NCI-H748 treated with DMSO at 0.1 percent for 48 hours (cell line): ENCODE measurements at places on chromosomes 2 and 18.

GRCh38 chr2:88027697-88028389 lies 11.5 kb upstream of the RNU2-63P start:
- DNase-seq, result no peak

DNA sequence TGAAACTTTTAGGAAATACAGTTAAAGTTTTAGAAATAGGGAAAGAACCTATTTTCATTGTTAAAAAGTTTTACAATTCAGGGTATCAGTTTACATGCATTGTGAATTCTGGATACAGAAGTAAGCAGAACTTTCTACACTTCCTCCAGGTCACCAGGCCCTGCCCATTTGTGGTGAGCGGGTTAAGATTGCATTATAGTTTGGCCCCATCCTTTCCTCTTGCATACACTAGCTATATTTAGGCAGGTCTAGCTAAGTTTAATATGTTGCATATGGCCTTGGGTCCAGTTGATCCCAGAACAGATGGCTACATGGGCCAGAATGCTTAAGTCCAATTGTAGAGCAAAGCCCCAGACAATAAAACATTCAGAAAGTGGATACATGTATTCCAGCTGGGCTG lies 4.8 kb downstream of the VWA3B start:
- no peak for DNase-seq

DNA sequence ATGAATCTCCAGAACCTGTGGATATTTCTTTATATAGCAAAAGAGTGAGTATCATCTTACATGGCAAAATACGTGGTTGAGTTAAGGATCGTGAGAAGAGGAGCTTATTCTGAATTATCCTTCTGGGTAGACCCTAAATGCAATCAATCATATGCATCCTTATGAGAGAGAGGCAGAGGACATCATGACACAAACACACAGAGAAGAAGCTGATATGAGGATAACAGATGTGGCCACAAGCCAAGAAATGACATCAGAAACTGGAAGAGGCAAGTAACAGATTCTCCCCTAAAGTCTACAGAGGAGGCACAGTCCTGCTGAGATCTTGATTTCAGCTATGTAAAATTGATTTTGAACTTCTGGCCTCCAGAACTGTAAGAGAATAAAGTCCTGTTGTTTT lies 730.2 kb upstream of the ZNF804A start:
- DNase-seq, result no peak

DNA sequence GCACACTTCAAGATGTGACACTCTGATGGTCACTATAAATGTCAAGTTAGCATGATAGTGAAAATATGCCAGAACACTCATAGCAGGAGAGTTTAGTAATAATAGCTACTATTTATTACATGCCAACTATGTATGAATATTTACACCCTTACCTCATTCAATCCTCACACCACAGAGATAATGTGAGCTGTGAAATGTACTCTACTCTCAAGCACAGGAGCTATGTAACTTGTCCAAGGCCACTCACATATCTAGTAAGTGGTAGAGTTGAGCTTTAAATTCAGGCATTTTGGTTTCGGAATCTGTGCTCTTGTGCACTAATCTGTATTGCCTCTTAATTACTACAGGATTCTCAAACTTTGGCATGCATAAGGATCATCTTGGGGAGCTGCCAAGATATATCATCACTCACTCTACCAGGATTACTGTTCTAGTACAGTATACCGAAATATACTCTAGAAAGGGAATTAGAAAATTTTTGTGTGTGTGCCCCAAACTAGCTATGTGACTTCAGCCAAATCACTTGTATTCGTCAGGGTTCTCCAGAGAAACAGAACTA lies 154.3 kb downstream of the PLCL1 start:
- DNase-seq, result no peak

GRCh38 chr2:29225814-29226213 lies 110.6 kb downstream of the CLIP4 start:
- DNase-seq, result no peak

DNA sequence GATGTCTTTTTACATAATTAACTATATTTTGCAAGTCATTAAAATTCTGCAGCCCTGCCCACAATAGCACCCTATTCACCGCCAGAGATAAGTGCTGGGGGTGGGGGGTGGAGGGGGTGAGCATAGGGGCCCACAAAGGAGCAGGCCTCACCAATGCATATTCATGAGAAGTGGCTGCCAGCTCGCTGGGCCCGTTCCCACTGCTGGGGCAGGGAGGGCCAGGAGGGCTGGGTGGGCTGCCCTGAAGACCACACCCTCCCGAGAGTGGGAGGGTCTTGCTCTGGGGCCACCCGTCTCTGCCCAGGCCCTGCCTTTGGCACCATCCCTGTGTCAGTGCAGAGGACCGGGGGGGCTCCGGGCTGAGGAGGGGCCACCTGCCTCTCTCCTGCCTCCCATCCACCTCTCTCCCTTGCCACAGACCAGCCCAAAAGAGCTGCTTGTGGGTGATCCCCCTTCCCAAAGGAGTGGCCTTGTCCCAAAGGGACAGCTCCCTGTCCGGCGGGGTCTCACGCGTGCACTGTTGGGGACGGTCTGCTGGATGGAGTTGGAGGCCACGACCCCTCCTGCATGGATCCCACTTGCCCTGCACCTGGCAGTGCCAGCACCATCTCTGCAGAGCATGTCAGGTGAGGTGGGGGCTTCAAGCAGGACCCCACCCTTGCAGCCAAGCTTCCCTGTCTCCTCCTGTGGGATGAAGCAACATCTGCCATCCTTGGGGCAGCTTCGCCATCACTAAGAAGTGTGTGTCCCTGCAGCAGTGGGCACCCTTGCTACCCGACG lies 138.8 kb upstream of the GPC1 start:
- no peak for DNase-seq

GRCh38 chr2:166091439-166091838 lies 36.4 kb downstream of the SCN1A start:
- DNase-seq, result no peak

DNA sequence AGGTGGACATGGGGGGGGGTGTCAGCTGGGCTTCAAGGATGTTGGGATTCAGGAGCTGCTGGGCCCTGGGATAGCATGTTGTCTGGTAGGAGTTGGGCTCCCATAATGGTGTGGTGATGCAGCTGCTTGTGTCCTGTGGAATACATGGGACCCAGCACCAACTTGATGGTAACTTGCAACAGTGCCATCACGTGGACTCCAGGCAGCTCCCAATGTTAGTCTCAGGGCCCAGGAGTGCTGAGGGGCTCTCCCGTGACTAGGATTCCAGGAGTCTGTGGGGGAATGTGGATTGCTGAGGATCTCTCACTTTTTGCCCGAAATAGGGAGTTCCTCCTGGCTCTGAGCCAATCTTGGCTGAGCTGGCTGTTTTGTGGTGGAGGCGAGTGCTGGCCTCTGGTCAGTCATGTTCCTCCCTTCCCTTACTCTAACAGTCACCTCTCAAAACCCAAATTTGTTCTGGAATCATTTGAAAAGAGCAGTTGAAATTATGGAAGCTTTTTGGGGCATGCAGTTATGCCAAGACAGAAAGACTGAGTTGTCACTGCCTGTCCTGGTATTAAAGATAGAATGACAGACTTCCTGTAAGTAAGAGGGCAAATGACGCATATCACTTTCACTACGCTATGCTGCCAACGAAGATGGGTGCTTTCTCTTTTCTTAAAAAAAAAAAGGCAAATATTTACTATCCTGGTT lies 607.1 kb downstream of the ADCYAP1 start:
- no peak for DNase-seq

DNA sequence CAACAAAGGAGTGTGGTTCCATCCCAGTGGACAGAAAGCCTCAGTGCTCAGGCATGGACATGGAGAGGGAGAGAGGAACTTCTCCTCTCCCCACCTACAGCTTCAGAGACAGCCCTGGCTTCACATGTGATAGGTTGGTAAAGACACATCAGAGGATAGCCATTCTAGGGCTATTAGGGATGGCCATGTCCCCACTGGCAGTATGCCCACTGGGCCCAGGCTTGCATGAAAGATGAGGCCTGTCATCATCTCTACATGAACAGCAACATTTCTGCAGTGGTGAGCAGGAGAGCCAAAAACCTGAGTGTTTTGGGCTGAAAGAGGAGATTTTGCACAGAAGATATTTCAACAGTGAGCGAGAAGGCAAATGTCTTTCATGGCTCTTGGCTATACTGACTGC lies 517.2 kb downstream of the NR4A2 start:
- DNase-seq, result no peak

- no peak for DNase-seq
Measured at GRCh38 chr2:195534971-195535370, 122.1 kb upstream of the SLC39A10 start.

GRCh38 chr2:105460048-105460732 lies 61.3 kb upstream of the FHL2 start:
- no peak for DNase-seq

GRCh38 chr18:22988208-22988607 lies 55.1 kb downstream of the RBBP8 start:
- DNase-seq, result no peak

DNA sequence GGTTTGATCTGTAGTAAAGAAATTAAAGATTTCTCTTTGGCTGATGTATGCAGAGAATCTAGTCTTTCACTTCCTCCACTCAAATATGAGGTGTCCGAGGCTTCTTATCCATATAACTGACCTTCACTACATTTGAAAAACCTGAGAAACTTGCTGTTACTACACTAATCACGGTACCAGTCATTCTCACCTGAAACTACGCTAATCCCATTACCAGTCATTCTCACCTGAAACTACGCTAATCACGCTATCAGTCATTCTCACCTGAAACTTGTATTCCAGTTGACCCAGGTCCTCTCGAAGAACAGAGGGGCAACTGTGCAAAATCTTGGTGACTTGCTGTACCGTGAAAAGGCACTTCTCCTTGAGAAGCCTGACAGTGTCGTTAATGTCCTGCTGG lies 5.1 kb downstream of the MTERF4 start:
- DNase-seq, result no peak

DNA sequence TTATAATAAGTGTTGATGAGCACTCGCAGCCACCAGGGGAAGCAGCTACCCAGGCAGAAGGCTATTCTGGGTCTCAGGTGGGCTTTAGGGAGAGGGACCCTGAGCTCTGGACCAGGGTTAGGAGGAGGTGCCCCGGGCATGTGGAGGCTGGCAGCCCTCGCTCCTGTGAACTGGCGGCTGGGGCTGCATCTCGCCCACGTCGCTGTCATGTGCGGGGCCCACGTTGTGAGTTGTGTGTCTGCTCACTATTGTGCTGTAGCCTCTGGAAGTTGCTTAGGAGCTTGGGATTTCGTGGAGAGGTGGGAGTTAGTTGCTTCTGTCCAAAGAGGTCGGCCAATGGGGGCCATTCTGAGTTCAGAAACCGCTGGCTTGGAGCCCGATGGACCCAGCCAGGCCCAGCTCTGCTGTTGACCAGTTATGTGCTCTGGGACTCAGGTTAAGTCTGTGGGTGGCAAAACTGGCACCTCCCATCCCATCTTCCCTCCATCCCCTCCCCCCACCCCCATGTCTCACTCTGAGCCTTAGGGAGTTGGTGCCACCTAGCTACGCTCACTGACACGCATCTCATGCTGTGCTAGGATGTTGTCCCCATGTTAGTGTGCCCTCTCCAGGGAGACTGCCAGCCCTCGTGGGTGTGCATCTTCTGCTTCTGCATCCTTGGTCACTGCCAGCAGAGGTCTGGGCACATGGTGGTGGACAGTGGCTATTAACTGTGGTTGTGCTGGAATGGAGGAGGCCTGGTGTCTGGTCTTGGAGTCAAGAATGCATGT lies 18.5 kb downstream of the RRM2 start:
- DNase-seq, result no peak

DNA sequence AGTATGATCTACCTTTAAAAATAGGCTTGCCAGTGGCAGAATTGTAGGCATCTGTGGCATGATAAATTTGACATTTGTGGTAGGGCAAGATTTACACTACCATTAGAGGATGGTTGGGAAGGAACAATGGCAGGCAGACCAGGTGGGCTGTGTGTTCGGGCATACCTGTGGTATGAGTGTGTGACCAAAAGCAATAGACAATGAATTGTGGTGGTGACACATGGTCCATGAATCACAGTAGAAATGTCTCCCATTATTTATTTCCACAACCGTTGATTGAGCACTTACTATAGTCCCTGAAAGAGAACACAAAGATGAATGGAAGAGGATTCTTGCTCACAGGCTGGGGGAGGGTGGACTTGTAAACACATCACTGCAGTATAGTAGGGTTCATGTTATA lies 29.9 kb upstream of the RUFY4 start:
- no peak for DNase-seq

GRCh38 chr2:127740665-127741288 lies 39.5 kb downstream of the SFT2D3 start:
- peak; percentile 4 for DNase-seq

DNA sequence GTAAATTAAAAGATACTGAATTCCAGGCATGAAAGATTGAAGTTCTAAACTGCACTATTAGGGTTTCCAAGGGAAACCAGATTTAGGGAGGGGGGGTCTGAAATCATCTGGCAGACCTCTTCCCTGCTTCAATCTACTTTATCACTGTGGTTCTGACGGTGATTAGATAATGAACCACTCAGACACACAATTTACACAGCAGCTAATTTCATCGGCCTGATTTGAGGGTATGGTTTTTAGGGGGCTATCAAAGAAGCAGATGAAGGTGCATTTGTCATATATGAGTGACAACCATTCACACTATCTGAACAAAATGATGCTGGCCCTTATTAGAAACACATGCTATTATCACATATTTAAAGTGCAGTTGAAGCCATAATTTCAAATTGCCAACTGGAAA lies 106.0 kb downstream of the OLA1 start:
- no peak for DNase-seq

- no peak for DNase-seq
Measured at GRCh38 chr2:235447210-235447609, 46.6 kb upstream of the AGAP1 start.

DNA sequence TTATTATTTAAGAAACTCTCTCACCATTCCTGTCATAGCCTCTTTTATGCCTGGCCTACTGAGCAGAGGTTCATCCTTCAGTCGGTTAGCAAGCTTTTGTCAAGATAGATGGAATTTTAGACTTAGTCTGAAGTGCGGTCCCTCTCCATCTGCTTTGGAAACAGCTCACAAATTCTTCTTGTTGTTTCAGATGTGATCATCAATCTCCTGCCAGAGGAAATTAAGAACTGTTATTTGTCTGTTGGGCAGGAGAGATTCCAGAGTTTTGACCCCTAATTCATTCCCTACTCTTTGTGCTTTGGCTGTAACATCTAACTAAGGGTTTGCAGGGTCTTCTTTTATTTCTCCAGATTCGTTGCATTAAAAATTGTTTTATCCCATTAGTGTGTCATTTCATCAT lies 56.4 kb downstream of the LRRTM1 start:
- DNase-seq, result no peak

GRCh38 chr2:120396013-120396860 lies 50.3 kb downstream of the INHBB start:
- no peak for DNase-seq

DNA sequence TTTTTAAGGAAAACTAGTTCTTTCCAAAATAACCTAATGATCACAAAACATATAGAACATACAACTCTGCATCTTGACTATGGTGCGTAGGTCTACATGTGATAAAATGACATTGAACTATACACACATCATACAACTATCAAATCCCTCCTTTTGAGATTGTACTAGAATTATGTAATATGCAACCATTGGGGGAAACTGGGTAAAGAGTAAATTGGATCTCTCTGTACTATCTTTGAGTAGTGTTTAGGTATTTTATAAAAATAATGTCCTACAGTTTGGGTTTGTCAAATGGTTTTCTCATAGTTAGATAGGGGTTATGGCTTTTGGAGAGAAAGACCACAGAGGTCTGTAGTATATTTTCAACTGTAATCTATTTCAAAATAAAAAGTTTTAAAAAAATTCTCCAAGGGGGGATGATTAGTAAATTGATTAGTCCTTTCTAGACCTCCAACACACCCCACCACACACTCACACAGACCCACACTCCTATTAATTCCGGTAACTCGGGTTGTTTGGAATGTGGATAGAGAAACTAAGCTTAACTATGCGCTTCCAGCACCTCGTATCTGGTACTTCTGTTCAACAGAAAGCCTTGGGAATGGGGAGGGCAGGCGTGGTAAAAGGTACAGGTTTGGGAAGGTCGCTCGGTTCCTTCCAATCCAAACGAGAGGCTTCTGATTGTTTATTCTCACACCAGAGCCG lies 695 bp upstream of the BIRC6 start:
- DNase-seq, result no peak
